ENCODE measurements at places on chromosomes 7 and 10.

- DNase-seq, result no peak
Measured at GRCh38 chr7:45233249-45233775, 75.7 kb downstream of the RAMP3 start.

DNA sequence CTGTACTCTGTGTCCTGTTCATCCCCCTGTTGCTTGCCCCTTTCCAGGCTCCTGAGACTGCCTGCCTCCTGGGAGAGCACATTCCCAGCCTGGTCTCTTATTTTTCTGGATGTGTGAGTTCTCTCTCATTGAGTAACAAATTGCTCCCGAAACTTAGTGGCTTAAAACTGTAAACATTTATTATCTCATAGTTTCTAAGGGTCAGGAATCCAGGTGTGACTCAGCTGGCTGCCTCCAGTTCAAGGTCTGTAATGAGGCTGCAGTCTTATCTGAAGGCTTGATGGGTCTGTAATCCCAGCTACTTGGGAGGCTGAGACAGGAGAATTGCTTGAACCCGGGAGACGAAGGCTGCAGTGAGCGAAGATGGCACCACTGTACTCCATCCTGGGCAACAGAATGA is 53.6 kb upstream of the PRR15 start:
- no peak for DNase-seq

DNA sequence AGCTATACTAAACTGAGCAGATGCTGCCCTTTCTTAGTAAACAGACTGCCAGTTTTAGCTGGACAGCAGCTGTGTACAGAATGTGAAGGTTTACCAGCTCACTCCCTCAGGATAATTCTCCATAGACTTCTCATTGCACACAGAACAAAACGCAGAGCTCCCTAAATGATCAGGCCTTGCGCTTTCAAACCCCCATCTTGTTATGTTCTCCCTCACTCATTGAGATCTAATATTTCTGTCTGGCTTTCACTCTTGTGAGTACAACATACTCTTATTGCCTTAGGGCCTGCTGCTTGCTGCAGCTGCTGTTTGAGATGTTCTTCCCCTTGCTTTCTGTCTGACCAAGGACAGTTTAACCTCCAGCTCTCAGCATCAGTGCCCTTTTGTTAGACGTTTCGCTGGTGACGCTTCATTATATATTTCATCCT is 17.3 kb downstream of the VWDE start:
- no peak for DNase-seq

- no peak for DNase-seq
Measured at GRCh38 chr10:69968830-69969229, 83.8 kb upstream of the MACROH2A2 start.

- no peak for DNase-seq
Measured at GRCh38 chr7:28314841-28315240, 97.5 kb upstream of the CREB5 start.

DNA sequence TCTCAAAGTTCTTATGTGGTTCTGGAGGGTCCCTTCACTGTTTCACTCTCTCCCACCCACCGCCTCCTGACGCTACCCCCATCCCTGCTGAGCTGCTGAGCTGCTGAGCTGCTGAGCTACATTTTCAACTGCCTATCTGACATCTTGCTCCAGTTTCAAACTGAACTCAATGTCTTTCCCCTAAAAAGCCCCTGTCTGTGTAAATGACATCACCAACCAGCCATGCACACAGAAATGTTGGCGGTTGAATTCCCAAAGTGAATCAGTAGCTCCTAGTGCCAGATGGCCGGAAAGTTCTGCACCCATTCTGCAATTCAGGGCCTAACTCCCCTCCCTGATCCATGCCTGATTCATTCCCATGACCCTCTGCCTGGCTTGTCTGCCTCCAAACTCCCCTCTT is 71.2 kb downstream of the WNT2 start:
- no peak for DNase-seq

DNA sequence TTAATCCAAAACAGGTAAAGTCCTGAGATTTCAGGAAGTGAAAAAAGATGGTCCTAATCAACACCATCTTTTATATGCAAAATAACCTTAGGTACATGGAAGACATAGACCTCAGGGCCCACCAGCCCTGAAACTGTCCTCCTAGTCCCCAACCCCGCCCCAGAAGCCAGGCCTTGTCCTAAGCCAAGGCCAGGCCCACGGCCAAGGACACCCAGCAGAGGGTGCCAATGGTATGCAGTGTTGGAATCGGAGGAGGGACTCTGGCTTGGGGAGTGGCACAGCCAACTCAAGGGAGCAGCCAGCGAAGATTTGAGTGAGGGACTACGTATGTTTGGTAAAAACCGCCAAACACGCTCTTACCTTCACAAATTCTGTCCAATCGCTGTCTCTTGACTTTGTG is 96.7 kb downstream of the ZRANB1 start:
- no peak for DNase-seq

DNA sequence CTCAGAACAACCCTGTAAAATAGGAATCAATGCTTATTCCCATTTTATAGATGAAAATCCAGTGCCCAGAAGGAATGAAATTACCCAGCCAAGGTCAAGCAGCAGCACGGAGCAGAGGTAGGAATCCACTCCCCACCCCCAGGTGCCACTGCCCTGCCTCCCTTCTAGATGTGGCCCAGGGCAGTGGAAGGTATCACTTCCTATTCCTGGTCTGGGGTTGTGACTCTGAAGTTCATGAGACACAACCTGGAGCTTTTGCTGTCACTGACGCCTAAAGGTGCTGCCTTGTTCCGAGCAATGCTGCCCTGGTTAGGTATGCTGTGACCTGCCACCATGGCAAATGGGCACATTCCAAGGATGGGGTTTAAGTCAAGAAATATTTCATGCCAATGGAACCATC is 53.6 kb downstream of the PIK3AP1 start:
- no peak for DNase-seq

DNA sequence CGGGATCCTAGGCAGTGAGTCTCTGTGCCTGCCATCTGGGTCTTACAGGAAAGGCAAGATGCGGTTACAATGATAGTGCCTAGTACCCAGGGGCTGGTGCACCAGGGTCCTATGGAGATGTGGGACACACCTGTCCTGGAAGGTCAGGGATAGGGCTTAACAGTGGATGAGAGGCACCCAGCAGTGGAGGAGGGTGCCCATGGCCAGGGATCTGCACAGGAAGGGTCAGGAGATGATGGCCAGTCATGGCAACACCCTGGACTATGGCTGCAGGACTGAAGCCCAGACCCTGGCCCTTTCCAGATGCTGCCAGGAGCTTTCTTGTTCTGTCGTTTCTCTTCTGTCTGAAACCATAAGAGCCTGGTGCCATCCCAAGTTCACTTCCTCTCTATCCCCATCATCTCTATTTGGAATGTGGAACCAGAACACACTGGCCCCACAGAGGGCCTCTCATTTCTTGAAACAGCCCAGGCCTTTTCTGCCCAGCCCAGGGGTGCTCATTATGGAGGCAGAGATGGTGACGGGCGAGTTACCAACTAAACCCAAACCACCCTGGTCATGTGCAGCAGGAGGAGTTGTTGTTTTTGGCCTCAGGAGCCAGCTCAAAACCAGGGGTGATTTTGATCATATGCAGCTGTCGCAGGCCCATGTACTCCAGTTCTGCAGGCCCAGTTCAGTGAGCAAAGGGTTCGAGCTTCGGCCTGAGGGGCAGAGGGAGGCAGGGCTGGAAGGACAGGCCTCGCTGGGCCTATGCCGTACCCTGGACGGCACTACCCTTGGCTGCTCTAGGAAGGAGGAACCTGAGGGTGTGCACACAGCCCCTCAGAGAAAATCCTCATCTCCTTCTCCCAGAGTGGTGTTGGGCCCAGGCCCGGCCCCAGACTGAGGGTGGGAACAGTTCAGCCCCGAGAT is 52.6 kb upstream of the GDF10 start:
- peak; percentile 54 for DNase-seq

GRCh38 chr7:46909601-46910051 is 672.3 kb downstream of the TNS3 start:
- DNase-seq, result no peak

DNA sequence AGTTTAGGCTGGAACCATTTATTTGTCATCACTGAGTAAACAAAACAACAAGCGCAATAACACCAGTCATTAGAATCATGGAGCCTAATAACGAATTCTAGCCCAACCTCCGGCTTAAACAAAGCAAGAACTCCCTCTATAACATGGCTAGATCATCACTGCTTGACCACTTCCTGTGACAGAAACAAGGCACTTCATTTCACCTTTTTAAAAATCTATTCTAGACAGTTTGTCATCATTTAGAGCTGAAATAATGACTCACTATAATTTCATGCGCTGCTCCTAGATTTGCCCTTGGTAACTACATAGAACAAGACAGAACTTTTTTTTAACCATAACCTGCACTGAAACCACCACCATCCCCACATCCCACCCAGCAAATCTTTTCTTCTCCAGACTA is 81.3 kb downstream of the OSBPL3 start:
- DNase-seq, result no peak

- DNase-seq, result peak; percentile 83
Measured at GRCh38 chr10:3500408-3500856, 284.6 kb downstream of the KLF6 start.

DNA sequence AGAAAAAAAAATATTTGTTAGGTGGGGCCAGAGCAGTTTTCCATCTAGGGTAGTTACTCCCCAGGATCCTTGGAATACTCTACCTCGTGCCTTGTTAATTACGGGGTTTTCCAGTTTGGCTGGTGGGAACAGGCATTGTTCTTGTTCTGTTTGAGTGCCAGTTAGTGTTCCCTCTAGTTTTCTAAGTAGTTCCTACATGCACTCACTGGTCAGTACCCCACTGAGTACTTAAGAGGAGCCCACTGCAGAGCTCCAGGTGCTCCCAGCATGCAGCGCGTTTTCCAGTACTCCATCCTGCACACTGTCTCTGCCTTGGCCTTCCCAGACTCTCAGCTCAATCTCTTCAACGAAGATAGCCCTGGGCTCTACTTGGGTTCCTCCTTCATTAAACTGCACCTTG is 58.0 kb downstream of the AHCYL2 start:
- DNase-seq, result no peak

GRCh38 chr10:24718031-24718855 is 5.4 kb downstream of the ARHGAP21 start:
- DNase-seq, result no peak

DNA sequence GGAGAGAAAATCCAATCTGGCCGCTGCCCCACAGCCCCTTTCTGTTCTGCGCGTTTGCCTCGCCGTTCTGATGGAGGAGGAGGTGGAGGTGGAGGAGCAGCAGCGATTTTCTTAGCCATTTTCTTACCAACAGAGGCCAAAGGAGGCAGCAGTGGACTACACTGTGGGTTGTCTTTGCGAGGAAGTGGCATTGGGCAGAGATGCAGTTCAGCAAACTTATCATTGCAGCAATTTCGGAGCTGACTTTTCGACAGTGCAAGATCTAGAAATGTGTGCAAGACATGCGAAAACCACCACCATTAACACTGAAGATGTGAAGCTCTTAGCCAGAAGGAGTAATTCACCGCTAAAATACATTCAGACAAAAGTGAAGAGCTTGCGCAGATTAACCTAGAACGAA is 1.9 kb upstream of the ARL4A start:
- DNase-seq, result no peak

DNA sequence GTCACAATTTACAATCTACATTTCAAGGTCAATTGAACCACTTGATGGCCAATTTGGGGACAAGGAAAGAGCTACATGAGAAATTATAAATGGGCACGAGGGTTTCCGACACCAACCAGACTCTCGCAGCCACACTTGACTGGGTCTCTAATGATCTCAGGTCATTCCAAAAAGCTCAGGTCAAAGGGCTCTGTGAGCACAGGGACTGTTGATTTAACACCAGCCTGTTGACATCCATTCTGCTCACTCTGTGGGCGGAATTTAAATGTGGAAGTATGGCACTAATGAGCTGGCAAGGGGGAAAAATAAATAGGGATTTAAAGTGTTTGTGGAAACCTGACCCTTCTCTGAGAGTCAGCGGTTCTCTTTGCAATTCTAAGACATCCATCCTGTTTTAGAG is 810.7 kb upstream of the AUTS2 start:
- DNase-seq, result no peak

DNA sequence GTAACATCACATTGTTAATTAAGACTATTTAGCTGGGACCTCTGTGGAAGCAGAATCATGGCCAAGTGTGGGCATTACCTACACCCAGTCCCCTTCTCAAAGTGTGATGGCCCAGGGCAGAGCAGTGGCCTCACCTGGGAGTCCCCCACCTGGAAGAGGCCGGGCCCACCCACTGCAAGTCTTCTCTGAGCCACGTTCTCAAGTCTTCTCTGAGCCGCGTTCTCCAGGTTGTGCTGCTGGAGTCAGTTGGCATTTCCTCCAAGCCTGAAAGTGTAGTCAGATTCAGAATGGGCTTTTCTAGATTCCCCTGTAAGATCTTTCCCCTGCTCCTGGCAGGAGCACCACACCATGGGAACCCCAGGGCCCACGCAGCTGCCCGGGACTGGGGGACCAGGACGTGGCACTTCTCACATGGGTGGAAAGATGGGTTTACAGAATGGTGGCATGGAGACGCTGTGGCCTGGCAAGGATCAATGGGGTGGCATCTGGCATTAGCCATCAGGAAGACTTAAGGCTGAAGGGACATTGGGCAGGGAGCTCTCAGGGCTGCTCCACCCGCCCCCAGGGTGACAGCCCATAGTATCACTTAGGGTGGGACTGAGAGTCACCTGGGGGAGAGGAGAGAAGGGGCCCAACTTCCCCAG is 68.0 kb downstream of the MKI67 start:
- DNase-seq, result peak; percentile 55

DNA sequence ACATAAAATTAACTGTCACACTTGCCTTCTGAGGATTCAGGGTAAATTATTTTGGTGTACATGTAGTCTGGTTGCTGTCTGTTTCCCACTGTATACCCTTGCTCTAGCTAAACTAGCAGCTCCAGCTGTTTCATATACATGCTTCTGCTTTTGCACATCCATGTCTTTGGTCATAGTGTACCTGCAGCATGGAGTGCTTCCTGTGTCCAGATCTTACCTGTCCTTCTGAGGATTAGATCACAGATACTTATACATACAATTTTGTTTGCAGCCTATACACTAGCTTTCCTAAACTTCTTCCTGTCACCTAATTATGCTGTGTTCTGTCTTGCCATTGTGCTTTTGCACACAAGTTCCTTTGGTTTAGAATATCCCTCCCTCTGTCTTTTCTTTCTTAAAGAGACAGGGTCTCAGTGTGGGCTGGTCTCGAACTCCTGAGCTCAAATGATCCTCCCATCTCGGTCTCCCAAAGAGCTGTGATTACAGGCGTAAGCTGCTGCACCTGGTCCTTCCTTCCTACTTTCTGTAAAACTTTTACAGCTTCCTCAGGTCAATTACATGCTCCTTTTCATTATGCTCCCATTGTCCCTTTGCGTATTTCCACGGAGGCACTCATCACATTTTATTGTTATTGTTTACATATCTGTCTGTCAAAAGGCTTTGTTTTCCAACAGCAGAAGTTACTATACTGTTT is 33.8 kb downstream of the TPST1 start:
- no peak for DNase-seq

DNA sequence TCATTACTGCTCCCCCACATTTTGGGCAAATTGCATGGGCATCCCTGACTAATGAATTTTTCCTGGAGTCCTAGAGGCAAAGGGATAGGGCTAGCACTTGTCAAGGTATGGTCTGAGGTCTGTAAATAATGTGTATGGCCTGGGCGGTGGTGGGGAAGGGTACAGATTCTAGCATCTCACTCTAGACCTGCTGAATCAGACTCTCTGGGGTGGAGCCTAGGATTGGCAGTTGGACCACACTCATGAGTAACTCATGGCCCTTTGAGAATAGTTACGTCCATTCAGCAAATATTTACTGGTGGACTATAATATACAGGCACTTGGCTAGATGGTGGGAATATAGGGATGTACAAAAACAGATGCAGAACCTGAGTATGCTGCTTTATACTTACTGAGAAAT is 118.0 kb downstream of the CELF2 start:
- no peak for DNase-seq
